ENCODE measurements at places on chromosomes 3 and 15. TPM values are rescaled to one million over a fixed set of nuclear protein-coding genes. Genes with fewer than 3 reads are reported as not detected.

GRCh38 chr3:148102156-148102555 is 595.5 kb upstream of the AGTR1 start:
- no peak for DNase-seq

- DNase-seq = no peak
Measured at GRCh38 chr3:157134620-157135191, 25.2 kb downstream of the CCNL1 start.

- peak; percentile 19 for DNase-seq
Measured at GRCh38 chr15:43977072-43977884, 150.5 kb downstream of the WDR76 start.

Gene NIPA2
- total RNA-seq = 123 TPM

DNA sequence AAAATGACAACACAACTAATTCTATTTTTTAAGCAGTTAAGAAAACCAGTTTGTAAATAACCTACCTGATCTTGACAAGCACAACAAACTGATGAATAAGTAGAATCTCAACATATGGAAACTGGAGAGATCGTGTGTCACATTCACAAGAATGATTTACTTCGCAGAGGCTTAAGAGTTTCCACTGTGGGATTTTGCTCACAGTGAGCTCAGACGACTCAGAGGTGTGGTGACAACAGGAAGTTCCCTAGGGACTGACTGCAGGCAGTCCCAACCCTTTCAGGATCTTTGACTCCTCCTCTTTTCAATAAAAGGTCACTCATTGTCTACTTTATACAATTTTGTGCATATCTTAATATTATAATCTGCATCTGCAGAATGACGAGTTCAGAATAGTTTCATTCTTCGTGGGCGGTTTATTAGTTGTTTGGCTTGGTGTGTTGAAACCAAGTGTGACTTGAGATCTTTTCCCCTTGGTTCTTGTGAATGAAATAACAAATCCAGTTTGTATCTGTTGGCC is at the start of gene LIPH:
Gene LIPH, minus strand, starts transcription at position 231 of the 520 bp plus-strand sequence. Its CDS starts 117 bp downstream, at position 114.
- peak; percentile 49 for DNase-seq

- DNase-seq = peak; percentile 68
Measured at GRCh38 chr3:64084640-64085039, 61.3 kb upstream of the PSMD6 start.

GRCh38 chr15:94008104-94009074 is 223.0 kb upstream of the MCTP2 start:
- no peak for DNase-seq

Gene PRSS50
- total RNA-seq = not detected

DNA sequence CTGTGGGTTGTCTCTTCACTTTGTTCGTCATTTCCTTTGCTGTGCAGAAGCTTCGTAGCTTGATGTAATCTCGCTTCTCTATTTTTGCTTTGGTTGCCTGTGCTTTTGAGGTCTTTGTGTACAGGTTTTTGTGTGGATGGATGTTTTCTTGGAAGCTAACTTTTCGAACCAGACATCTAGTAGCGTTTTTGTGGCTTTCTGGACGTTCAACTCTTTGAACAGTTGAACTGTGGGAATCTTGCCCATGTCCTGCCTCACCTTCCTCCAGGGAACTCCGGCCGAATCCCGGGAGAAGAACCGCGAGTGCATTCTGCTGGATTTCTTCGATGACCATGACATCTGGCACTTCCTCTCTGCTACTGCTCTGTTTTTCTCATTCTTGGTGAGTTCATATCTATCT is 70.6 kb downstream of the USF3 start:
- no peak for DNase-seq

DNA sequence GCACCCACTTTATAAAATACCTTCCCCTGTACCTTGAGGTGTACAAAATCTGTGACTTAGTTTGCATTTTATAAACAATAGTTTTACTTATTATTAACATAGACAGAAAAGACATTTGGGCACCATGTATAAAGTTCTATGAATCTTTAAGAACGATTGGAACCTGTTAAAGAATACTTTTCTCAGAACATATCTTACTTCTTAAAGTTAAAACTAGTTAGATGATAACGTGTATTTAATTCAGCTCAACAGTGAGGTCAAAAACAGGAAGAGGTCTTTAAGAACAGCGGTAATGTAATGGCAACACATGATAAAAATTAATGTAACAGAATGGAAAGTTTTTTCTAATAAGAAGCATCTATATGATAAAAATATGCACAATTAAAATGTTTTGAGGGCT is 25.0 kb downstream of the CPOX start:
- DNase-seq = no peak

DNA sequence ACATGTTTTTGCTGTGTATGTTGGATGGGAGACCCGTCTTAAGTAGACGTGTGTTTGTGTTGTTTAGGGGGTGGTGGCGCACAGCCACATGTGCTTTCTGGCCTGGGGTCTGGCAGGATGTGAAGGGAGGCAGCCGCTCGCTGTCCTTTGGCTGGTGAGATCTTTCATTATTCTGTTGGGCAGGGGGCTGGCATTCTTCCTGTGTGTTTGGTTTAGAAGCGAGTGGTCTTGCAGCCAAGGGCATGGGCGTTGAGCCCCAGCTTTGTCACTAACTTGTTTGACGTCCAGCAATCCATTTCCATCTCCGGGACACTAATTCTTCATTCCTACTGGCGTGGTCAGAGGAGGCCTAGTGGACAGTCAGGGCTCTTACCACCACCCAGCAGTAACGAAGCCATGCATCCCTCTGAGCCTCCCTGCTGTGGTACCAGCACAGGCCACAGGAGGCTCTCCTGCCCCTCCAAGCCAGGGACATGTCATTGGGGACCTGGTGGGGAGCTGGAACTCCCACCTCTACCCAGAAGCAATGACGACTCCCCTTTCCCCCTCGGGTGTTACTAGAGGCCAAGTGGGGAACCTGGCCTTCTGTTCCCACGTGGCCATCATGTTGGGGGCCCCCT is 10.7 kb downstream of the THSD4 start:
- peak; percentile 30 for DNase-seq

- DNase-seq = no peak
Measured at GRCh38 chr3:101072300-101072699, 79.1 kb upstream of the ABI3BP start.

DNA sequence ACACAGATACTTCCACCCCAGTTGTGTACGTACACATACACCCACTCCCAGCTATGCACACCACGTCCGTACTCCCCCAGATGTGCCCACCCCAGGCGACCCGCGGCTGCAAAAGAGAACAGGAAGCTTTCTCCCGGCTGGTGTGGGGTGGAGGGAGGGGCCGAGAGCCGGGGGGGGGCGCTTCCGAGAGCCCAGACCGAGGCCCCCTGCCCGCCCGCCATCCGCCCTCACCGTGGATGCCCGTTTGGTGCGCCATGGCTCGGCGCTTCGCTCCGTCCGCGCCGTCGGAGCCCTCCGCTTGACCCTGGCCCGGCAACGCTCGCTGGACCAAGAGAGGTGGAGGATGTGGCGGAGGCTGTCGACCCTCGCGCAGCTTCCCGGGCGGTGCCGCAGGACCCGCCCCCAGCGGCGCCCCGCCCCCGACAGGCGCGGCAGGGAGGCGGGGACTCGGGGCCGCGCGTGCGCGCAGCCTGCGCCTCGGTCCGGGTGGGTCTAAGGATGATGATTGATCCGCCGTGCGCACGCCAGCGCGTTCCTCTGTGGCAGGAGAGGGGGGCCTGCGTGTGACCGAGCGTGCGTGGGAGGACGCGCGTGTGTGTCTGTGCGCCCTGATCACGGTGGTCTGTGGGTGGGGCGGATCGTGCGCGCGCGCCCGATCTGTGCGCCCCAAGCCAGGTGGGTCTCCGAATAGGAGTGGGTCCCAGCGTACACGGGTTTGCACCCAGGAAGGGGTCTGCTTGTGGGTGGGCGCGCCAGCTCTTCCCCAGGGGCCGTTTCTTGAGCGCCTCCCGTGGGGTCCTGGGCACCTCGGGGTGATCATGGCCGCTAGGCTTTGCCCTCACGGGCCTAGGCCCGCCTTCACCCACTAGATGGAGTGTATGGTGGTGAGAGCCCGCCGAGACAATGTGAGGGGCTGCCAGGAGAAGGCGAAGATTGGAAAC is at the start of gene TWF2:
Gene TWF2, minus strand, starts transcription at position 398 of the 941 bp plus-strand sequence. Its CDS starts 142 bp downstream, at position 256.
- DNase-seq = peak; percentile 85

- DNase-seq = no peak
Measured at GRCh38 chr15:62085740-62086139, 19.0 kb downstream of the C2CD4A start.

DNA sequence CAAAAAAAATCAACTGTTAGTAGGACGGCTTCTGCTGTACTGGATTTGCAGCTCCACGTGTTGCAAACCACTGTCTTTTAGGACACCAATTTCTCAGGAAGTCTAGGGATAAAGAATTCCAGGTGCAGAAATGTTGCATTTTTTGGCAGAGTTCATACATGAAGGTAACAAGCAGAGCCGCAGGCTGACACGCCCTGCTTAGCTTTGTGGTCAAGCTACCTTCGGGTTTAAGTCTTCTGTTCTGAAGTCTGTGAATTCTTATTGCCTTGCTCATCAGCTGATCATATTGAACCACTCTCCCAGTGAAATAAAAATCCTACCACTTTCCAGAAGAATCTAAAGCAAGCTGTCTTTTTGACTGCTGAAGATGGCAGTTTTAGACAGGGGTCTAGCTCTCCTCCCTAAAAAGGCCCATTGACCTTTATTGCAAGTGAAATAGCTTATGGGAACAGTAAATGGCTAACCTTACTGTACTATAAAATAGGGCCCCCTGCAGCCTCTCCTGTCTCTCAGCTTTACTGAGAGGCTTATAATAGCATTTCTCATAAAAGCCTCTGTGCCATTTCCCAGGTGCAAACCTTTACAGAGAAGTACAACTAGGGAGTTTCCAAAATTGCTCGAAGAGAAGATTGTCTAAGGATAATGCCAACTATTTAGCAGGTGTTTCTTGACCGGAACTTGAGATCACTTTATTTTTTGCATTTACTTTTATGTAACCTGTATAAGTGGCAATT is 262.2 kb upstream of the IL12A start:
- DNase-seq = peak; percentile 67

DNA sequence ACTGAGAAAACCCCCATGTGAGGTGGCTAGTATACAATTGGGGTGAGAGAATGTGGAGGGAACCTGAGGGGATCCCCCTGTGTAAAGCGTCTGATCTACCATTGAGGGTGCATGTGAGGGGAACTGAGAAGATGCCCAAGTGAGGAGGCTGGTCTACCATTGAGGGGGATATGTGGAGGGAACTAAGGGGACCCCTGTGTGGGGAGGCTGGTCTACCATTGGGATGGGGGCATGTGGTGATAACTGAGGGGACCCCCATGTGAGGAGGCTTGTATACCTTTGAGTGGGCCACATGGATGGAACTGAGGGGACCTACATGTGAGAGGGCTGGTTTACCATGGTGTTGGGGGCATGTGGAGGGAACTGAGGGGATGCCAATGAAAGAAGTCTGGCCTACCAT is 160.8 kb downstream of the FBLN2 start:
- DNase-seq = no peak

- DNase-seq = no peak
Measured at GRCh38 chr15:101087172-101087769, 164.6 kb downstream of the CHSY1 start.

Gene PLIN1
- 0.29 TPM for total RNA-seq

GRCh38 chr3:152183473-152183872 is 85.3 kb upstream of the MBNL1 start:
- DNase-seq = peak; percentile 49

Measured in Daoy (cell line).